Heart left ventricle (tissue), 16 donors: ENCODE measurements at places on chromosomes 6 and 20.

GRCh38 chr6:106470316-106470715, 109.8 kb downstream of the CRYBG1 start:
- DNase-seq = no peak

DNA sequence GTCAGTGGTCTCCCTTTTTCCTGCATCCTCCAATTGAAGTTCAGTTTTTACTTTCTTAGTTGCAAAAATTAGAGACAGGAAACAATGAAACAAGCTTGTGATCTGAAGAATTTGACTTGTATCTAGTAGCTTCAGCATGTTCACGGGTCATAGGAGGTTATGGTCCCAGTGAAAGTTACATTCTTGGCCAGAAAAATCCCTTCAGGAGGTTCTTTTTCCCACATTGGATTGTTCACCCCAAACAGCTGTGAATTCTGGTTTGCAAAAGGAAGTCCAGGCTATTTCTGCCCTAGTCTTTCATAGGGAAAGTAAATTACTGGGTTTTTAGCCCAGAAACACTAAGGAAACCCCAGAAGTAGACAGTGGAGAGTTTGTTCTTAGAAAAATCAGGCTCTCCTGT, 8.1 kb downstream of the ANKS1A start:
- no peak for DNase-seq

- DNase-seq = no peak
Measured at GRCh38 chr6:141580131-141580530, 552.6 kb upstream of the GJE1 start.

DNA sequence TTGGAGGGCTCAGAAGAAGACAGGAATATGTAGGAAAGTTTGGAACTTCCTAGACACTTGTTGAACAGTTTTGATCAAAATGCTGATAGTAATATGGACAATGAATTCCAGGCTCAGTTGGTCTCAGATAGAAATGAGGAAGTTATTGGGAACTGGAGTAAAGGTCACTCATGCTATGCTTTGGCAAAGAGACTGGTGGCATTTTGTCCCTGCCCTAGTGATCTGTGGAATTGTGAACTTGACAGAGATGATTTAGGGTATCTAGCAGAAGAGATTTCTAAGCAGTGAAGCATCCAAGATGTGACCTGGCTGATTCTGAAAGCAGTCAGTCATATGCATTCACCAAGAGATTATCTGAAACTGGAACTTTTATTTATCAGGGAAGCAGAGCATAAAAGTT, 45.1 kb downstream of the FRK start:
- DNase-seq = no peak

DNA sequence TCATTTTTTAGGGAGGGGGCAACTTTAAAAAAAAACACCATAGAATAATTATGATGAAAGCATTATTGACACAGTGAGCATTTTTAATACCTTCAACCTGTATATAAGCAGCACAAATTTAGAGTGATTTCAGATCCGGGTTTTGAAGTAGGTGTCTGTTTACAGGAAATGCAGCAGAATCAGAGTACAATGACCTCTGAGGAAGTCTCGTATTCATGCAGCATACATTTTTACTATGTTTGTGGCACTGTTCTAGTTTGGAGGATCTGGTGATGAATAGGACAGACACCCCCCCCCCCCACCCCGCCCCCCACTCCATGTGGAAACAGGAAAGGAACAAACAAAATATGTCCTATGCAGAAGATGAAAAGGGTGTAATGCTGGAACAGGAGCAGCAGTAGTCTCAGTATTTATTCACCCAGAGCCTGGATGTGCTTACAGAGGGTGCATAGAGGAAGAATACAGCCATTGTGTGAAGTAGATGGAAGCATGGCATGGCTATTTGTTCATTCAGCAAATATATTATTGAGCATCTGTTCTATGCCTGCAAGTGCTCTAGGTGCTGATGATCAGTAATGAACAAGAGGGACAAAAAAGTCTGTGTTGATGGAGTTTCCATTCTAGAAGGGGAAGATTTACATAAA, 19.7 kb downstream of the VAPB start:
- no peak for DNase-seq

GRCh38 chr20:45037050-45037449, 63.9 kb downstream of the KCNS1 start:
- no peak for DNase-seq

DNA sequence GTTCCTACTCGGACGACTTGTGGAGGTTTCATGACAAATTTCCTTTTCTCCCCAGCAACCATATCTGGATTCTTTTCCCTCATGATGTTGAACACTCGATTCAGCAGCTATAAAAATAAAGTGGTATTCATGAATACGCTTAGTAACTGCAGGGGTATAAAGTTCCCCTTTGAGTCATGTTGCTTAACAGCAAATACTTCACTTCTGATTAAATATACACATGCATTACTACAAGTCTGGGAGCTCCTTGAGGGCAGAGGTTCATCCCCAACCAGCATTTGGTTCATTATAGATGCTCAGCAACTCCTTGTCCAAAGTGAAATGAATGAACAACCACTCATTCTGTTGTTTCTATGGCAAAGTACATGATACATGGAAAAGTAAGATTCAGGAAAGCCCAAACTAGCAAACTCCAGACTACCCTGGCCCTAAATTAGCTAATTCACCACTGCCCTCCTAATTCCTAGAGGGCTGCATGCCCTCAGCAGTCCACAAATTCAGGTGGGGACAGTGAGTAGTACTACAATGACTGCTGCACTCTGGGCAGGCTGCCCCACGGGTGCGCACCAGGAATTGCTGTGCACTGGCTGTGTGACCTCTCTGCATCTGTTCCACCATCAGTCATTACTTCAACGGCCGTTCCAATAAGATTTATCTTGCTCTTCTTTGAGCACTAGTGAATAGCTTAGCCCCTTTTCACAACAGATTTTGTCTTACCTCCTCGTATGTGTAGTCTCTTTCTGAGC, 15.2 kb downstream of the EIF2S2 start:
- no peak for DNase-seq

DNA sequence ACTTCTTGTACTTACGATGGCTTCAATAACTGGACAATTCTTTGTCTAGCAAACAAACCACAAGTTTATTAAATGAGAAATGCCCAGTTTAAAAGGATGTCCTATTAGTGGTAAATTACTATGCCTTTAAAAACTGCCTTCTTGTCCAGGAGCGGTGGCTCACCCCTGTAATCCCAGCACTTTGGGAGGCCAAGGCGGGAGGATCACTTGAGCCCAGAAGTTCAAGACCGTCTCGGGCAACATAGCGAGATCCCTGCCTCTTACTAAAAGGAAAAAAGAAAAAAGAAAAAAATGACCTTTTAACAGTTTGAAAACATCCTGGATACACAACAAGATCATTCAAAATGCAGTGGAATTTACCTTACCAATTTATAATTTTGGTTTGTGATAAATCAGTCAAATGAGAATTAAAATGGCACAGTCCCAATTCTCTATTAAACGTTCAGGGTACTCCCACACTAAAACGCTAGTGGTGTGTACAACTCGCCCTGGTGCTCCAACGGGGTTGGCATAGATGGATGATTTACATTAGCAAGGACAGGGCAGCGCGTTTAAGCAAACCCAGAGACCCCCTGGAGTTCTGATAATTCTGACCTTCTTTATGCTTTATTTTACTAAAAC, 2.3 kb downstream of the ZBTB2 start:
- no peak for DNase-seq
